ENCODE measurements at places on chromosomes 1 and 21. TPM values are rescaled to one million over a fixed set of nuclear protein-coding genes. Genes with fewer than 3 reads are reported as not detected.

DNA sequence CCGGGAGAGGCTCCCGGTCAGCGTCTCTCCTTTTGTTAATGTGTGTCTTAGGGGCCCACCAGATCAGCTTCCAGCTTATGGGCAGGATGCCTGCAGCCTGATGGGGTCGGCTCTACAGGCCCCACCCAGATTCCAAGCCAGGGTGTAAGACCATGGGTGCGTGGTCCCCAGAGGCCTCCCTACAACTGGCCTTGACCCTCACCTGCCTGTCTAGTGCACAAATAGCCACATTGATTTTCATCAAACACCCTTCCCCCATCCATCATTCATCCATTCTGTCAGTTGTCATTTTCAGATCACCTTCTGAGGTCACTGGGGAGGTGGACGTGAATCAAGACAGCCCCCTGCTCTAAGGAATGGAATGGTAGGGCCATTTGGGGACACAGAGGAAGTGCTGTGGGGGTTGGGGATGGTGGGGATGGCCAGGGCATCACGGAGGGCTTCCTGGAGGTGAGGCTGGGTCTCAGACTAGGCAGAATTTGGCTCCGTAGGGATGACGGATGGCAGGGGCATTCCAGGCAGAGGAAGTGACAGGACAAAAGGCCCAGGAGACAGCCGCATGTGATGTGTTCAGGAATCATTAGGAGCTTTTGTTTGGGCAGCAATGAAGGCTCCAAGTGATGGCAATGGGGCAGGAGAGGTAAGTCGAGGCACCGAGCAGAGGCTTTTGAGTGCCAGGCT, 118.8 kb downstream of the EPHB2 start:
- no peak for DNase-seq

TCEA3 gene
- not detected for total RNA-seq

DNA sequence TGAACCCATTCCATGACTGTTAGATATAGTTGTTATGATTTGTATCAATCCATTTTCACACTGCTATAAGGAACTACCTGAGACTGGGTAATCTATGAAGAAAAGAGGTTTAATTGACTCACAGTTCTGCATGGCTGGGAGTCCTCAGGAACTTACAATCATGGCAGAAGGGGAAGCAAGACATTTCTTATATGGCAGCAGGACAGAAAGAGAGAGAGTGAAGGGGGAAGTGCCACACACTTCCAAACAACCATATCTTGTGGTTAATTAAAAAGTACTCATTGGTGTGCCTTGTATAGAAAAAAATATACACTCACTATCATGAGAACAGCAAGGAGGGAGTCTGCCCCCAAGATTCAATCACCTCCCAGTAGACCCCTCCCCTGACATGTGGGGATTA, 137.6 kb upstream of the NBPF11 start:
- DNase-seq = no peak

AXDND1 gene
- total RNA-seq = 0.40 TPM

KCNT2 gene
- total RNA-seq = not detected

- DNase-seq = no peak
Observed at GRCh38 chr1:1418464-1419362, 2.4 kb downstream of the ANKRD65 start.
